ENCODE measurements at places on chromosomes 7 and 10.

DNA sequence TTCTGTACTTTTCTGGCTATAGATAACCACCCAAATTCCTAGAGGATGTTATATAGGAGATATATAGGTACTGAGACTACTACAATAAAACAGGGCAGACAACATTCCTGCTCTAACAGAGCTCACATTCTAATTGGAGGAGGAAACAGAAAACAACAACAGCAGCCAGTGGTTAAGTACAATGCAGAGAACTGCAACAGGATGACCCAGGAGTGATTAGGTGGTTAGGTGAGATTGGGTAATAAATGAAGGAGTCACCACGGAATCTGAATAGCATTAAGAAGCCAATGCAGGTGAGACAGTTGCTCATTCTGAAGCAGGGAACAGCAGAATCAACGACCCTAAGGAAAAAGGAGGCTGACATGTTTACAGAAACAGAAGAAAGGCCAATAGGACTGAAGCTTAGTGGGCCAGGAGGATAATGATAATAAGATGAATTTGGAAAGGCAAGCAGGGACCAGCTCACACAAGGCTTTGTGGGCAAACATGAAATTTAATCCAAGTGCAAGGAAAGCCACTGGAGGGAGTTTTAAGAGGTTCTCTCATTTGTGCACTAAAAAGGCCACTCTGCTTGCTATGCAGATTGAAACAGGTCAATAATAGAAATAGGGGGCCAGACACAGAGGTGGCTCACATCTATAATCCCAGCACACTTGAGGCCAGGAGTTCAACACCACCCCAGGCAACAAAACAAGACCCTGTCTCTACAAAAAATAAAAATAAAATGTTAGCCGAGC, 16.9 kb upstream of the REEP3 start:
- DNase-seq: no peak

GRCh38 chr10:72095195-72095594, 6.8 kb upstream of the SPOCK2 start:
- no peak for DNase-seq

- DNase-seq: no peak
Observed at GRCh38 chr10:27783660-27784059, 38.0 kb upstream of the MKX start.

DNA sequence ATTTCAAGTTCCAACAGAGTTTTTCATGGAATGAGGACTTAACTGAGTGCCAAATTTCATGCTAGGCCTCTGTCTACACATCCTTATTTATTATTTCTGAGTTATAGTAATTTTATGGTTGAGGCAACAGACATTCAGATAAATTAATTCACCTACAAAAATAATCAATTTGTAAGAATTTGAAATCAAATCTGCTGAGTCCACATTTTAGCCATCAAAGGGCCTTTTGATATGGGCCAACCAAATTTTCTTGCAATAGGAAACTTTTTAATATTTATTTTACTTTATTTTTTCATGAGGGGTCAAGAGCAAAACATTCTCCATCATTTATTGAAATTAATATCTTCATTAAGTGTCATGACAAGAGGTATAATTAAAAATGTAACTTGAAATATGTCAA, 875.5 kb downstream of the NRG3 start:
- DNase-seq: no peak

DNA sequence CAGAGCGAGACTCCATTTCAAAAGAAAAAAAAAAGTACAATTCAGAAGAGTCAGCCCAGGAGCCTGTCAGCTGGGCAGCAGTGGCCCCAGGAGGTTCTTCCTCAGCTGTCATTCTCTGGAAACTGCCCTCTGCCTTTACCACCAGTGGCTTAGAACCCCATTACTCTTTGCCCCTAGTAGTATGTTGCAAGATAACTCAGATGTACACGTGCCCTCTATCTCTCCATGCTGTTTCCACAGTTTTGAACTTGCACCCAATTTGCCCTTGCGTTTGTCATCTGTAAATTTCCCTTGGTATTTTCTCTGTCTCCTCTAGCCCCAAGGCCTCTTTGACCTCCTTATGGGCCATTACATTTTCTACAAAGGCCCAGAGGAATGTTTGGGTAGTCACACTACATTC, 56.7 kb upstream of the PRKAR2B start:
- no peak for DNase-seq

DNA sequence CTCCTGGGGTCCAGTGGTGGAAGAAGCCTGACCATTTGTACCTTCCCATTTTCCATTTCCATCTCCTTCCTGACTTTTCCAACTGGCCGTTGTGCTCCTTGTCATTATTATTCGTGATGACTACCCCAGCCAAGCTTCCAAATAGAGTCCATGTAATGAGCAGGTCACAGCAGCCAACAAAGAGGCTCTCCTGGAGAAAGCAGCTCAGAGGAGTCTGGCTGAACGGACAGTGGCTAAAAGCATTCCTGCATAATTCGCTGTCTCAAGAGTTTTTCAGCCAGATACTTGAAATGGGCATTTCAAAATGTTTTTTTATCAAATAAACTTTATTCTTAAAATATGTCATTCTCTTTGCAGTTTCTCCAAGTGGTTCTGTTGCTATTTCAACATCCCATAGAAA, 458.6 kb downstream of the INHBA start:
- DNase-seq: no peak

DNA sequence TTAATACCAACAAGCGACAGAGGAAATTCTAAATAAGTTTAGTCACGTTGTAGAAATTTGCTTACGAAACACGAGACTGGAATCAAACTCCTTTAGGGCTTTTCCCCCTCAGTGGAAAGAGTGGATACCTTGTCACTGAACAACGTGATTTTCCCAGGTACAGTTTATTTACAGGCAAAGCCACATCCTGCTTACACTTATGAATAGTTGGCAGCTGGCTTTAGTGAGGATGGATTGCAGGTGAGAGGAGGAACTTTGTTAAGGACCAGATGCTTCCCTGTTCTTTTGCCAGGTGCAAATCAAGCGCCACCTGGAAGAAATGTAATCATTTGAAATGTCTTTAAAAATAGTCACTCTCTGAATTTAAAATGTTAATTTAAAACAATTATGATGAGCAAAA, 282.4 kb downstream of the ADARB2 start:
- DNase-seq: no peak

- no peak for DNase-seq
Observed at GRCh38 chr10:89090756-89091445, 100.3 kb downstream of the FAS start.

DNA sequence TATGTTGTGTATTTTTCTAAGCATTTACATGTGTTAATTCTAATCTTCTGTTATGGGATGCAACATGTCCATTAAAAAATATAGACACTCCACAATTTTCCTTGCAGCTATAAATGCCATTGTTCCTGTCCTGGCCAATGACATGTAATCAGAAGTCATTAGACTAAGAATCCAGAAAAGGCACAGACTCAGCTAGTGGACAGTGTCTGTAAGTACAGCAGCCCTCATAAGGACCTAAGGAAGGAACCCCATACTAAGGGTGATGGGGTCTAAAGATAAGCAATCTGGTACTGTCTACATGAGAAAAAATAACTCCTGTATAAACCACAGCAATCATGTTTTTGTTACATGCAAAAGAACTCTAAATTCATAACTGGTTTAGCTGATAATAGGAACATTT, 115.9 kb downstream of the GPR85 start:
- no peak for DNase-seq

DNA sequence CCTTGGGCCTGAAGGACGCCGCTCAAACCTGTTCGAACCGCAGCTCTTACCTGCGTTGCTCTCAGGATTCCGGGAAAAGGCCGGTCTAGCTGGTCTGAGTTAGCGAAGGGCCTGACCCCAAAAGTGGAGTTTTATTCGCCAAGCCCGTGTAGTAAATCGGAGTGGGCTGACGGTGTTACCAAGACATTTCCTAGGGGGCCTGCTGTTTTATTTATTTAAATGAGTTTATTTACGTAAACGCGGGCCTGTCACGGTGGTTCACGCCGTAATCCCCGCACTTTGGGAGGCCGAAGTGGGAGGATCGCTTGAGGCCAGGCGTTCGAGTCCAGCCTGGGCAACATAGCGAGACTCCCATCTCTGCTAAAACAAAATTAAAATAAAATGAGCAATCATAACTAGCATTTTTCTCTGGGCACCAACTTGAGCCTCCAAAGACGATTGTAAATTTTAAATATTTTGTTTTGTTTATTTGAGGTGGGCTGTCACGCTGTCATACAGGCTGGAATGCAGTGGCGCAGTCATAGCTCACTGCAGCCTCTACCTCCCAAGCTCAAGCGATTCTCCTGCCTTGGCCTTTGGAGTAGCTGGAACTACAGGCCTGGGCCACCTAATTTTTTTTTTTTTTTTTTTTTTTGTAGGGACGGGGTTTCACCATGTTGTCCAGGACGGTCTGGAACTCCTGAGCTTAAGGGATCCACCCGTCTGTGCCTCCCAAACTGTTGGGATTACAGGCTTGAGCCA, 903 bp downstream of the ZNF655 start:
- DNase-seq: no peak

GRCh38 chr7:27730112-27730511, 9.8 kb upstream of the TAX1BP1 start:
- no peak for DNase-seq

GRCh38 chr7:134948246-134948645, 38.1 kb upstream of the AGBL3 start:
- DNase-seq: no peak

GRCh38 chr10:91589015-91589657, 43.7 kb downstream of the PPP1R3C start:
- DNase-seq: no peak

DNA sequence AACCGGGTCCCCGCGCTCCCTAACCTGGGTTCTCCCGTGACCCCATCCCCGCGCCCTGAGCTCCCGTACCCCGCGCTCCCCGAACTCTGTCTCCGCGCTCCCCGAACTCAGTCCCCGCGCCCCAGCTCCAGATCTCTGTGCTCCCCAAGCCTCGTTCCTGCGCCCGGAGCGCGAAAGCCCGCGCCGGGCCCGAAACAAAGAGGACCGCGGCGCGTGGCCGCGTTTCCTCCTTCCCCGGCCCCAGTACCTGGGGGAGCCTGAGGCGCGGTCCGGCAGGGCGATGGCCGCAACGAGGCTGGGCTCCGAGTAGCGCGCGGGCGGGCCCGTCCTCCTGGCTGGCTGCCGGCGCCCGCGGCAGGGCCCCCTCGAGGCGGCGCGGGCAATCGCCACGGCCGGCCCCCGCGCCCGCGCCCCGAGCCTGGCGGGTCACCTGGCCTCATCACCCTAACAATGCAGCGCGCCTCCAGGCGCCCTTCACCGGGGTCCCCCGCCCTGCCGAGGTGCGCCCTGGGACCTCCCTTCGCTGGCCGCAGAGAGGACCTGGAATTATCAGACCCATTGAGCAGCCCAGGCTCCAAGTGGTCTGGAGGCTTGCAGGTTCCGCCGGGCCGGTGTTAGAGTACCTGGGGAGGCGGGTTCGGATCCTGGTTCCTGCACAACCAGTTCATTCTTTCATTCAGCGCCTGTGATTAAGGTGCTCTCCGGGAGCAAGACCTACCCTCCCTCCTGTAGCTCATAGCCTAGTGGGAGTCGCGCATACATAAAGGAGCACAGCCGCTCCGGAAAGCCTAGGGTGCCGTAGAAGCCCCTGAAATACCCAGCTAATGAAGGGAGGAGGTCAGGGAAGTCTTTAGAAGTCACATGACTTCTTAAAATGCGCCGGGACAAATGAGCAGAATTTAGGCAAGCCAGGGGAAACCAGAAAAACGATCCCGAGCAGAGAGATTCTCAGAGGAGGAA, at the start of gene TNS3:
TSS of gene TNS3 (minus strand) at position 308 of the 960 bp plus-strand sequence. CDS start 142,475 bp downstream, outside the sequence.
- DNase-seq: no peak

GRCh38 chr7:22083704-22084240, 138.1 kb upstream of the CDCA7L start:
- DNase-seq: no peak

- no peak for DNase-seq
Observed at GRCh38 chr7:104444017-104444416, 115.6 kb downstream of the LHFPL3 start.

DNA sequence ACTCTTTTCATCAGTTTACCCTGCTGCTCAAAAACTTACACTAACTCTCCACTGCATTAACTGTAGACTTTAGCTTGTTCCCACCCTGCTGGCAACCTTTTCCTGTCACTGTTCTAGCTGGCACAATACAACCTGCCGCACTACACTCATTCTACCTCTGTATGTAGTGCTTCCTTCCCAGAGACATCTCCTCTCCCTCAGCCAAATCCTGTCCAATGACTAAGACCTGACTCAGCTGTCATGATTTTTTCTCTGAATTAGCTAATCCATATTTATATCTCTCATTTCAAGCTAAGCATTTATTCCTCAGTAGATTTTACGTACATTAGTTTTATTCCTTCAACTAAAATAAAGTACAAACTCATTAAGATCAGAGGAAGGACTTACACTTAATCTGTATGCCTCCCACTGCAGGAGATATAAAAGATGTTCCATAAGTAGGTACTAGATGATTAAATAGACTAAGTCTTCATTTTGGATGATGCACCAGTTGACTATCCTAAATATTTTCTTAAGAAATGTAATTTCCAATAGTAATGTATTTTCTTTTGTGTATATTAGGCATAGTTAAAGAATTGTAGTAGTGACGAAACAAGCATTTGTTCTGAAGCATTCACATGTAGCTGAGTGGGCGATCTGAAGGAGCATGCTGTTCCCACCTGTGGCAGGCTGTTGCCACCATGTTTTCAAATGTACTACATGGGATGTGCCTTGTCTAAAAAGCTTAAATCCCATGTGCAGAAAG, 189.1 kb downstream of the SKAP2 start:
- DNase-seq: no peak

- no peak for DNase-seq
Observed at GRCh38 chr10:11157292-11158076, 139.8 kb downstream of the CELF2 start.

DNA sequence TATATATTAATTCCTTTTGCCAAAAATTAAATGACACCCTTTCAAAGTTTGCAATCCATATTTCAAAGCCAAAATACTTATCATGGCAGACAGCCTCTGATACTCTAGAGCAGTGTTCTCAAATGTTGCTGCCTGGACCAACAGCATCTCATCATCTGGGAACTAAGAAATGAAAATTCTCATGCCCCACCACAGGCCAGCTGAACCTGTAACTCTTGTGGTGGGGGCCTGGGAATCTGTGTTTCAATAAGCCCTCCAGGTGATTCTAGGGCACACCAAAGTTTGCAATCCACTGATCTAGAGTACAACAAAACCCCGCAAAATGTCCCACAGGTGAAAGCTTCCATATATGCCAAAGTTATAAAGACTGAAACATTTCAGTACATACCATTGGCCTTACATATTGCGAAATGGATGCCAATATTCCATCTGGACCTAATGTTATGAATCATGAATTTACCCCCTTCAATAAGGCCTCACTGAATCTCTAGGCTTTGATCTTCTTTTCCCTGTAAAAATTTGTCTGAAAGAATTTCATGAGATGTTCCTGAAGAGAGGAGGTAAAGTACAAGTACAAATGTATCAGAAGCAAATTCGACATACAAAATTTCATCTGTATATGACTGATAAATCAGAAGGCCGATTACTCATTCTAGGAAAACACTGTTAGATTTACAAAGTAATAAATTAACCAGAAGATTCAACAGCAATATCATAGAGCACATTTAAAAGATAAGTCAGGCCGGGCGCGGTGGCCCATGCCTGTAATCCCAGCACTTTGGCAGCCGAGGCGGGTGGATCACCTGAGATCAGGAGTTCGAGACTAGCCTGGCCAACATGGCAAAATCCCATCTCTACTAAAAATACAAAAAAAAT, 25.3 kb upstream of the EPC1 start:
- no peak for DNase-seq
